ENCODE measurements at places on chromosomes 7 and 10. TPM values are rescaled to one million over a fixed set of nuclear protein-coding genes. Genes with fewer than 3 reads are reported as not detected.

SPDYE1 gene
- total RNA-seq, result not detected

SSC4D gene
- 0.65 TPM for total RNA-seq

PHYHIPL gene
- total RNA-seq, result not detected

SLC26A4 gene
- total RNA-seq, result 0.56 TPM

MYH16 gene
- total RNA-seq, result not detected

PILRA gene
- total RNA-seq, result not detected

UTF1 gene
- total RNA-seq, result not detected

CREB3L2 gene
- 56.7 TPM for total RNA-seq

LRRTM3 gene
- not detected for total RNA-seq

PRKG1 gene
- 27.2 TPM for total RNA-seq

ADRB1 gene
- total RNA-seq, result not detected

LHFPL3 gene
- total RNA-seq, result not detected

HYAL4 gene
- not detected for total RNA-seq

MSMB gene
- total RNA-seq, result not detected

RASA4B gene
- total RNA-seq, result 7.7 TPM

ADAM8 gene
- 2.7 TPM for total RNA-seq
